Transverse colon (tissue), 4 donors: ENCODE measurements at places on chromosomes 1 and 21. TPM values are rescaled to one million over a fixed set of nuclear protein-coding genes. Genes with fewer than 3 reads are reported as not detected.
A peak's percentile ranks its signal among the peaks of the same experiment; 100 is the strongest.

Gene OSCP1
- total RNA-seq: 1.2 TPM

Gene MCOLN2
- 50.4 TPM for total RNA-seq

Gene KLF17
- not detected for total RNA-seq

Gene GOLT1A
- 9.7 TPM for total RNA-seq

Gene WNT3A
- not detected for total RNA-seq

Gene CRNN
- not detected for total RNA-seq

Gene CACNA1S
- not detected for total RNA-seq

Gene OR2T29
- not detected for total RNA-seq

Gene MRPL9
- total RNA-seq: 138 TPM

Gene HTR6
- total RNA-seq: not detected

Gene LRRC38
- total RNA-seq: not detected

Gene EFNA1
- total RNA-seq: 75.6 TPM

Gene ATP5IF1
- total RNA-seq: 131 TPM

Gene ESPN
- 368 TPM for total RNA-seq

Gene CRB1
- total RNA-seq: 0.14 TPM

Gene MGST3
- total RNA-seq: 319 TPM

Gene EXO1
- total RNA-seq: not detected

DNA sequence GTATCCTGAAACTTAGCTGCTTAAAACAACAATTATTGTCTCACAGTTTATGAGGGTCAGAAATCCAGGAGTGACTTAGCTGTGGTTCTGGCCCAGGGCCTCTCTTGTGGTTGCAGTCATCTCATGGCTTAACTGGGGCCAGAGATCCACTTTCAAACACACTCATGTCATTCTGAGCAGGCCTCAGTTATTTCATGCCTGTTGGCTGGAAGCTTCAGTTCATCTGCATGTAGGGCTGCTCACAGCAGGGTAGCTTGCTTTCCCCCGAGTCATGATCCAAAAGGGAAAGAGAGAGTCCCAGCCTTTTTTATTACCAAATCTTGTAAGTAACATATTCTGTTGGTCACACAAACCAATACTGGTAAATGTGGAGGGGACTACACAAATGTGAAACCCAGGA, 96.6 kb upstream of the B3GALT2 start:
- H3K27ac ChIP-seq: no peak overlapping the region
- H3K27me3 ChIP-seq: no peaks in the 10 kb centered on the region
- DNase-seq: no peak
- no peak overlapping the region for H3K4me3 ChIP-seq
- no peaks in the 10 kb centered on the region for H3K4me1 ChIP-seq
- H3K36me3 ChIP-seq: no peaks in the 10 kb centered on the region

- H3K4me1 ChIP-seq: no peaks in the 10 kb centered on the region
- DNase-seq: no peak
- no peak overlapping the region for H3K4me3 ChIP-seq
- H3K27me3 ChIP-seq: no peaks in the 10 kb centered on the region
- no peaks in the 10 kb centered on the region for H3K36me3 ChIP-seq
Observed at GRCh38 chr1:107831921-107832320, 133.1 kb downstream of the VAV3 start.

GRCh38 chr21:28937737-28938136, 54.9 kb downstream of the LTN1 start:
- H3K4me3 ChIP-seq: no peak overlapping the region
- H3K27me3 ChIP-seq: no peaks in the 10 kb centered on the region
- H3K27ac ChIP-seq: no peak overlapping the region
- H3K36me3 ChIP-seq: no peaks in the 10 kb centered on the region
- H3K4me1 ChIP-seq: no peaks in the 10 kb centered on the region
- DNase-seq: no peak

DNA sequence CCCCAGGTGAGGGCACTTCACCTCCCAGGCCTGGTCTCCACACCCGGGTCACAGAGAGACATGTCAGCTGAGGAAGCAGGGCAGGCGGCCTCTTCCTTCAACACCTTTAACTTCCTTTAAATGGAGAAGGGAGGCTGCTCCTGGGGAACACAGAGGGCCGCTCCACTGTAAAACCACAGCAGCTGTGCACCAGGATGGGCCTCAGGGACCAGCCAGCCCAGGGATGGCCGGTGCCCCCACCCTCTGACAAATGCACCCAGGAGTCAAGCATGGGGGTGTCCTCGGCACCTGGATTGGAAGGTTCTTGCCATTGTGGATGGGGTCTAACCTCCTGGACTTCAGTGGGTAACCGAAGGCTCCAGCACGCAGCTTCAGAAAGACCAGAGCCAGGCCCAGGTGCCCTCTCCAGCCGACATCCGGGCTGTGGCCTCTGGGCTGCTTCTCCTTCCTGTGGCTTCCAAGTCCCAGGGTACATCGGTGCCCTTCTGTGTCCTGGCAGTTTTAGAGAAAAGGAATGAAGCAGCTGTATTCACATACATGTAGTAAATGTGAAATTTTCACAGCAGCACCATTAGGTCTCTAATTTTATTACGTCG, 121.7 kb upstream of the COL6A1 start:
- H3K4me3 ChIP-seq: no peak overlapping the region
- no peaks in the 10 kb centered on the region for H3K4me1 ChIP-seq
- H3K36me3 ChIP-seq: no peaks in the 10 kb centered on the region
- no peak for DNase-seq

- H3K27me3 ChIP-seq: no peaks in the 10 kb centered on the region
- no peaks in the 10 kb centered on the region for H3K36me3 ChIP-seq
- DNase-seq: no peak
Observed at GRCh38 chr1:24983006-24983680, 53.1 kb upstream of the RUNX3 start.

DNA sequence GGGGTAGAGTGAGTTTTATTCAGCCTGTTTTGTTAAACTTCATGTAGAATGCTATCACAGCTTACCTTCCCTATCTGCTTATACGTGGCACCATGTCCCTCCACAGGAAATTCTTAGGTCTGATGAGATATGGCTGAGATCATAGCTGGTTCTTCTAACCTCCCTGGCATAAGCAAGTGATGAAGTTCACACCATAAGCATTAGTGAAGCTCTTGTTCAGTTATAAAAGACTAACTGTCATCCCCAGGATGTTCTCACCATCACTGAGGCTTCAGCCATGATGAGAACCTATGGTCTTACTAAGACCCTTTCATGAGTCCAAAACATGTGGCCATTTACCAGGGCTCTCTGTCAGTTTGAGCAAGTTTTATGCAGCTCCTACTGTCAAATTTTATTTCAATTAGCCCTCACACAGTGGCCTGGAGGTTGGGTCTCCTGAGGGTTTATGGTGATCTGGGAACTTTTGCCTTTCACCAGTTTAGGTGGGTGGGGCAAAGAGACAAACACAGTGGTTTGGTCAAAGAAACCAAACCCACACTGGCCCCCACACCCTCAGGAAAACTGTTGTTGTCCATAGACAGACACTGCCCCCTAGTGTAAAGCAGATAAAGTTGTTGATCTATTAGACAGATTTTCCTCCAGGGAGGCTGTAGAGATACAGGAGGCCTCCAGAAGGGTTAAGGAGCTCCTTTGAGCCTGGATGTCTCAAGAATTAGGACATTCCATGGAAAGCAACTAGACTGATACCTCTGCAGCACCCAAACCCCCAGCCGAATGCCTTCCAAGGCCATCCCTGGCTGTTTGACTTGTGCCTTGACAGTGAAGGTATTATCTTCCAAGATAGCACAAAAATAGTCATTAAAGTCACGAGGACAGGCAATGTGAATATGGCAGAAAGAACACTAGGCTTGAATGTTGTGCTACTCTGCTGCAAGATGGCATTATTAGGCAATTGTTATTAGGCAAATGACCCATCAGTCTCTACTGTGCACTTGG, 5.0 kb downstream of the SLC22A15 start:
- DNase-seq: no peak
- H3K27ac ChIP-seq: no peak overlapping the region
- peaks cover 10% of the 10 kb centered on the region for H3K4me1 ChIP-seq
- H3K27me3 ChIP-seq: no peaks in the 10 kb centered on the region
- H3K4me3 ChIP-seq: no peak overlapping the region

GRCh38 chr1:207298636-207299398, 22.7 kb upstream of the CD55 start:
- H3K4me1 ChIP-seq: no peaks in the 10 kb centered on the region
- H3K4me3 ChIP-seq: no peak overlapping the region
- no peak for DNase-seq

GRCh38 chr1:156582388-156583017, 3.0 kb downstream of the TTC24 start:
- DNase-seq: no peak

DNA sequence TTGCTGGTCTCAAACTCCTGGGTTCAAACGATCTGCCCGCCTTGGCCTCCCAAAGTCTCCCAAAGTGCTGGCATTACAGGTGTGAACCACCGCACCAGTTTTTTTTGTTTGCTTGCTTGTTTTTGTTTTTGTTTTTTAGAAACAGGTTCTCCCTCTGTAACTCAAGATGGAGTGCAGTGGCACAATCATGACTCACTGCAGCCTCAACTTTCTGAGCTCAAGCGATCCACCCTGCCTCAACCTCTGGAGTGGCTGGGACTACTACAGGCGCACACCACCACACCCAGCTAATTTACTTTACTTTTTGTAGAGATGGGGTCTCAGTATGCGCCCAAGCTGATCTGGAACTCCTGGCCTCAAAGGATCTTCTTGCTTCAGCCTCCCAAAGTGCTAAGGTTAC, 47.3 kb upstream of the USP1 start:
- H3K27me3 ChIP-seq: no peaks in the 10 kb centered on the region
- no peaks in the 10 kb centered on the region for H3K36me3 ChIP-seq
- no peak for DNase-seq
- H3K4me3 ChIP-seq: no peak overlapping the region

- H3K27ac ChIP-seq: peak overlapping the region; percentile 96
- peak overlapping the region; percentile 60 for H3K4me3 ChIP-seq
- no peaks in the 10 kb centered on the region for H3K36me3 ChIP-seq
- H3K4me1 ChIP-seq: peaks cover 67% of the 10 kb centered on the region
- no peak for DNase-seq
- no peaks in the 10 kb centered on the region for H3K27me3 ChIP-seq
Observed at GRCh38 chr1:1777583-1777899, 729 bp downstream of the NADK start.

DNA sequence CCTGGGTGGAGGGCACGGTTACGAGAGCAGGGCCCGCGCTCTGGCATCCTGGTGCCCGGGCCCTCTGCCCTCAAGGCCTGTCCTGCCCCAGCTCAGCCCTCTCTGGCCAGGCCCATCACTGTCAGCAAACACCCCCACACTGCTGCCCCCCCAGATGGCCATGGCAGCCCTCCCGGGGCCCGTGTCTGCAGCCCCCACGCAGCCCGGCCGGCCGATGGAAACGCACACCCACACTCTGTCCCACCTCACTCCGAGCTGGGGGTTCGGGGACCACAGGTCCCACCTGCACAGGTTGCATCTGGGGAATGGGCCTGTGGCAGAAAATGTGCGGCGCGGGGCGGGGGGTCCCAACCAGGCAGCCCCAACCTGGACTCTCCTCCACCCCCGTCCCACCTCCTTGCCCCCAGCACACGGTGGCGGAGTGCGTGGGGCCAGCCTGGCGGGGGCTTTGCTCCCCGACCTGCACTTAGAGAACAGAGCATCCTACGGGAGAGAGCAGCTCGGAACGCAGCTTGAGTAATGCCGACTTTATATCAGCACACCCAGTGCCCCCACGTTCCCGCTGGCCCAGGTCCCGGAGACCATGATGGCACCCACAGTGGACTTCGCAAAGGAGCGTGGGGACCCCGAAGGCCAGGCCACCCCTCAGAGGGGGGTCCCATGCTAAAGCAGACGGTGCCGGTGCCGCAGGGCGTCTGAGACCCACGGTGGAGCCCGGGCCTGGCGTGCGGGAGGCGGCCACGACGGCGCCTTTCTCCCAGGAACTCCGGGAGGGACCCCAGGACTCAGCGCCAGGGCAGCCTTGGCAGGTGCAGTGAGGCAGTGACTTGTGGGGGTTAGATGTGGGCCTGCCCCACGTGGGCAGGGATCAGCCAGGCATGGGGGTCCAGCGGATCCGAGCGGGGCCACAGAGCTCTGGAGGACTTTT, 7.5 kb upstream of the RNF223 start:
- peak; percentile 6 for DNase-seq
- no peak overlapping the region for H3K27ac ChIP-seq
- no peaks in the 10 kb centered on the region for H3K36me3 ChIP-seq
- H3K4me3 ChIP-seq: no peak overlapping the region
- peaks cover 13% of the 10 kb centered on the region for H3K4me1 ChIP-seq

GRCh38 chr1:192973988-192974387, 85.2 kb downstream of the UCHL5 start:
- no peaks in the 10 kb centered on the region for H3K27me3 ChIP-seq
- H3K4me3 ChIP-seq: no peak overlapping the region
- peaks cover 8% of the 10 kb centered on the region for H3K4me1 ChIP-seq
- no peak for DNase-seq
- H3K27ac ChIP-seq: no peak overlapping the region
- no peaks in the 10 kb centered on the region for H3K36me3 ChIP-seq

DNA sequence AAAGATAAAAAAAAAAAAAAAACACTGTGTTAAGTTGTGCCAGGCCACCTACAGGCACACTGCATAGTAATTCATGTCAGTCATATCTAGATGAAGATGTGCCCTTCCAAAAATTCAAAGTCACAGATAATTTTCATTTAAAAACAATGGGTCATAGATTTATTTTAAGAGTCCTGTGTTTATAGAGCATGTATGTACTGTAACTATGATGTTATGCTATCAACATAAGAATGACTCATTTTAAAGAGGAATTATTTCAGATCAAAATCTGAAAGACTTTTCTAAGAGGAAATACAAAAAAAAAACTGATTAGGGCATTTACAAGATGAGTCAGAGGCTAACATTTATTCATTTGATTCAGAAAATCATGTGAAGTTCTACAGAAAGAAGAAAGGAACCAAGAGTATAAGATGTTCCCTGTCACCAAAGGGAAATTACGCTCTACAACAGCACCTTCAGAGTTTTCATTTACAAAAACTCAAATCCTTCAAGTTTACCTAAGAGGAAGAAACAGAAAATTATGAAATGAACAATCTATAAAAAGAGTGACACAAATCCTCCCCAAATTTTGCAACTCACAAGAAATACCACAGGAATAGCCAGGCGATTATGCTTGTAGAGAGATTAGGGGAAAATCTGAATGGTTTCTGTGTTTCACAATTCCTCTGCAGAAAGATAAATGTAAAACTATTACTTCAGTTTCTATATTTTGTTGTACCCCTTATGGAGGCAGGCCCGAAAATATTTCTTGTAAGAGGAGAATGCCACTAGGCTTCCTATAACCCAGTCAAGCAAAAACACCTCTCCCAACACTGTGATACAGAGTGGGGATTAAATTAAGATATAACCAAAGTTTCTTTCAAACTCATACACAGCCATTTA, 13.8 kb downstream of the TP53BP2 start:
- DNase-seq: no peak
- peak overlapping the region; percentile 62 for H3K27ac ChIP-seq
- H3K27me3 ChIP-seq: no peaks in the 10 kb centered on the region

DNA sequence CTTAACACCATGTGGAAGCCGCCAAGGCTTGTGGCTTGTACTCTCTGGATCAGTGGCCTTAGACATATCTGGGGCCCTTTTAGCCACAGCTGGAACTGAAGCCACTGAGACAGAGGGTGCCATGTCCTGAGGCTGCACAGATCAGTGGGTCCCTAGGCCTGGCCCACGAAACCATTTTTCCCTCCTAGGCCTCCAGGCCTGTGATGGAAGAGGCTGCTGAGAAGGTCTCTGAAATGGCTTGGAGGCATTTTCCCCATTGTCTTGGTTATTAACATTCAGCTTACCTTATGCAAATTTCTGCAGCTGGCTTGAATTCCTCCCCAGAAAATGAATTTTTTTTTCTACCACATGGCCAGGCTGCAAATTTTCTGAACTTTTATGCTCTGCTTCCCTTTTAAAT, 15.1 kb upstream of the DPH5 start:
- no peak overlapping the region for H3K27ac ChIP-seq
- peaks cover 3% of the 10 kb centered on the region for H3K36me3 ChIP-seq
- no peaks in the 10 kb centered on the region for H3K27me3 ChIP-seq
- DNase-seq: no peak
- no peaks in the 10 kb centered on the region for H3K4me1 ChIP-seq
